D721Med (cell line): ENCODE measurements at places on chromosomes 6 and 20.

DNA sequence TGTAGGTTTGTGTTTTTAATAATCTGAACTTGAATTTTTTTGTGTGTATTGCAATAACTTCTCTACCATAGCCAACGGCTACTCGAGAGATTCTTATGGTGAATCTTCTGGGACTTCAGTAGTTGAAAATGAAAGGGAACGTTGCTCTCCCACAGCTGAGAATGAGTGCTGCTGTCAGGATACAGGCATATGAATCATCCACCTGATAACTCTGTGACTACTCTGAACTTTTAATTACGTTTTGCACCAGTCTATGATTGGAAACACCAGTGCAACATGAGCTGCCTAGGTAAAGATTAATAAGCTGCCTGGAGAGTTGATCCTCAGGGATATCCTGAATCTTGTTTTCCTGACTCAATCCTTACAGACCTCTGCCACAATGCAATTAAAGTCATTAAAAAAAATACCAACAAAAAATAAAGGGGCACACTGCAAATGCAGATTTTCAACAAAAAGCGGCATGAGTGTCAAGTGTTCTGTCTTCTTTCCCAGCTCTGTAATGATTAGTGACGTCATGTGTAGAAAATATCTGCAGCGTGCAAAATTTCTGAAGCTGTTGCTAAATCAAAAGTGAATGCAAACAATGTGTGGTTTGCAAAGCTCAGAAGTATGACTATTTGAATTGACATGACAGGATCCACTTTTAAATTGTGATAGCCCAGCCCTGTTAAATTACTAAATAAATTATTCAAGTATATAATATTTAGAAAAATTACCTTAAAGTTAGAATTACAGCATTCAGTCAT lies 432.2 kb downstream of the HTR1B start:
- DNase-seq = no peak

GRCh38 chr20:59122566-59122919 lies 41.1 kb upstream of the ZNF831 start:
- DNase-seq = no peak

DNA sequence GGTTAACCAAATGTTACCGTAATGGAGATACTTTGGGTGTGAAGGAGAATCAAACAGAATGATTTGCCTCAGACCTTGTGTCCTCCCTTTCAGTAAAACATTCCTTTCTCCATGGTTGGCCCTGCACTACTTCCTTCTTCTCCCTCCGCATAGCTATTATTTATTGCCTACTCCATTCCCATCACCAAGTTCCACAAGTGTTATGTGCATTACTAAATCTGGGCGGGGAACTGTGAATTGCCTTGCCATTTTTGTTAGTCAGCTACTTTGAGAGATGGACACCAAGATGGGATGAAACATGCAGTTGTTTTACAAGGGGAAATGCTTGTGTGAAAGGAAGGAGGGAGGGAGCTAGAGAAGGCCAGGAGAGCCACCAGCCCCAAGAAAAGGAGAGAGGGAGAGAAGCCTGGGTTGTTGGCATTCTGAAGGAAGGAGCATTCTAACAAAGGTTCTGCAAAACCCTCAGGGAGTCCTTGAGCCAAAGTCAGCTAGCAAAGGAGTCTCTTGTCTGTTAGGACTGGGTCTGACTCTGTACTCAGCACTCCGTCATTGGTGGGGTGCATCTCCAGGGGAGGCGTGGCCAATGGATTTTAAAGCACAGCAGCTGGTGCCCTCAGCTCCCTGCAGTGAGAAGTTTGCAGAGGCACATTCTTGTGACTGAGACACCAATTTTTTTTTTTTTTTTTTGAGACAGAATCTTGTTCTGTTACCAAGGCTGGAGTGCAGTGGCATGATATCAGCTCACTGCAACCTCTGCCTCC lies 83.6 kb upstream of the CHD6 start:
- no peak for DNase-seq

DNA sequence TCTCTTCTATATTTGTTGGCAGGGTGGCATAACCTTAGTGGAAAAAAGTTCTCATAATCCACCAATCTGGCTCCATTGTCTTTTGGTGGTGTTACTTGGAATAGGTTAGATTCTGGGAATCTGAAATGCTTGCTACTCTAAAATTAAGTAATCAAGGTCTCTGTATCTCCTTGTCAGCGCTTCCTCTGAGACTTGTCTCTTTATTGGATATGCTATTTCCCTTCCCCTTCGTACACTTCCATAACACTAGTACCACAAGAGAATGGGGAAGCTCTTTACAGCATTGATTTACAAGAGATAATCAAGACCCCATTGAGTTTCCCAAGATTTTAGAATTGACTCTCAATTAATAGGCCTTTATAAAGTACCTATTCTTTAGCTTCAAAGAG lies 280.2 kb downstream of the ADGB start:
- DNase-seq = no peak

DNA sequence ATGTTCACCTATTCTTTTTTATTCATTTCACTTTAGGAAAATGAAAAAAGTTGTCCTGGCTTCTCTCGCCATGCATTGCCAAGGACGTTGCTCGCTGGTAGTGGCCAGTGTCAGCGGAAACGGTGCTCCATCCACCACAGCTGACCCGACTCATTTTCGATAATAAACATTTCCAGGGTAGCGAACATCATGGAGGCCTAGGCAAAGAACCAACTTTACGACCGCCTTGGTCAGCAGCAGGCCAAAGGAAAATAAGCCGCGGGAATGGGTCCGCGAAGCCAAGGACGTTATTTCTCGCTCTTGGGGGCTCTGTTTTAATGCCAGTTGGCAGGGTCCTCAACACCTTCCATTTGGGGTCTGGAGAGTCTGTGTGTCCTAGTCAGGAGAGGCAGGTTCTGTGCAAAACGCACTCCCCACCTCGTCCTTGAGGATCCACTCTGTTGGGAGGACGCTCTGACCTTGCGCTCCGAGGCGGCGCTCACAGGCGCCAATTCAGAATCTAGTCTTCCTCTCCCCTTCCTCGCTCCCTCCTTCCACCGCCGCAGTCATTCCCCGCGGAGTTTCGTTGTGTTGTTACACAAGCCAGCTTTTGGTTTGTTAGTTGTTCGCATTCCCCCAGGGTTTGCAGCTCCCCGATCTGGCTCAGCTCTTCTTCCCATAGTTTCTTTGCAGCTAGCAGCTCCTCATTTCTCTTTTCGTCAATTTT lies 4.1 kb upstream of the PAX1 start:
- DNase-seq = no peak

GRCh38 chr20:17694767-17695166 lies 5.0 kb upstream of the BANF2 start:
- no peak for DNase-seq

- no peak for DNase-seq
Observed at GRCh38 chr20:37071481-37071911, 24.3 kb downstream of the RBL1 start.

GRCh38 chr6:33839399-33840047 lies 35.7 kb upstream of the MLN start:
- DNase-seq = peak; percentile 51

GRCh38 chr6:166739117-166739975 lies 112.3 kb upstream of the RPS6KA2 start:
- DNase-seq = no peak

DNA sequence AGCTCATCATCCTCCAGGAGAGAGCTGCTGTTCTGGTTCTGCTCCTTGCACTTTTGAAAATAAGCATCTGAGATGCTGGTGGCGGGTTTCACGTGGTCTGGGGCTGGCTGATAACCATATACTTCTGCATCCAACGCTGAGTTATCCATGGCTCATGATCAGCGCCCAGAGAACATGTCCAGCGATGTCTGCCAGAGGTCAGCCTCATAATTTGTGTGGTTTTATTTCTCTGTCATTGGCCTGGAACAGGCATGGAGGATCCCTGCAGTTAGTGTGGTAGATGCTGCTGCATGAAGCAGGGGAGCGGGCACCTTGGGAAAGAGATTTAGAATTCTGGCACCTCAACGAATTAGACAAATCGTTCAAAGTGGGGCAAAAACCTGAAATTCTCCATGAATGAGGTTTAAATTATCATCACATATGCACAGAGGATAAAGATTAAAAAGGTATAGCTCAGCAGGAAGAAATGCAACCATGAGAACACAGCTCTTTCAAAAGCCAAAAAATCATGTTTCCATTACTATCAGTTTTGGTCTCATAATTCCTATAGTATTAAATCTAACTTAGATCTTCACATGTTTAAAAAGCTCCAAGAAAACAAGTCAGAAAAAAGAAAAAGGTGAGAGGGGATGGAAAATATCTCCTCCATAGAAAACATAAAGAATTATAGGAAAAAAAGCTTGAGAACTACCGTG lies 157.2 kb downstream of the SOD2 start:
- DNase-seq = no peak

DNA sequence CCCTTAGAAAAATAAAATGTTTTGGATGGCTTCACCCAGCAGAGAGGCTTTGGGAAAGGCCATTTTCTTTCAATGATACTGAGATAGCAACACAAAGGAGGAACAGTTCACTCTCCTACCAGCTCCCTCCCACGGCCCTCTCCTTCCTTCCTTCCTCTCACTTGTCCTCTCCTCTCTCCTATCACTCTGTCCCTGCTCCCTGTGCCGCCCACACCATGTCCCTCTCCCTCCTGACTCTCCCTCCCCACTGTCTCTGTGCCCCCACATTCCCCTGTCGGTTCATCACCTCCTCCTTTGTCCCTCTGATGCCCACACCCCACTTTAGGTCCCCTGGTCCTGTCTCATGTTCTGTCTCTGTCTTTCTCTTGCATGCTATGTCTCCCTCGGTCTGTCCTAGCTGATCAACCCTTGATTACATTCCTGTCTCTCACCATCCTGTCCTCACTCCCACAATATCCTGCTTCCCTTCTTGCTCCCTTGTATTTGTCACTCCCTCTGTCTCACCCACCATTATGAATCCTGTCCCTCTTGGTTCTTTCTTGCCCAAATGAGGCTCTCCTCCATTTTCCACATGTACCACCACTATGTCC lies 30.1 kb downstream of the ELMO2 start:
- DNase-seq = no peak

DNA sequence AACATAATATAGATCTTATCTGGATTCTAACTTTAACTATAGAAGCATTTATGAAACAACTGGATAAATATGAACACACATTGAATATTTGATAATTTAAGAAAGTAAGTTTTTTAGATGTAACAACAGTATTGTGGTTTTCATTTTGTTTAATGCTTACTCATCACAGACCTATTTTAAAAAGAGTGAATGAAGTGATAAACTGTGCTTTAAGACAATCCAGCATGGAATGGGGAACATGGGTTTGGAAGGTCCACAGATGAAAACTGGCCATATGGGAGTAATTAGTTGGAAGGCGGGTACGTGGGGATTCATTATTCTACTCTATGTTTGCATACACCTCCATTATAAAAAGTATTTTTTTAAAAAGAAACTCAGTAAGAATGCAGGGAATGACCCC lies 21.2 kb downstream of the EPB41L2 start:
- DNase-seq = no peak

GRCh38 chr6:12404651-12405050 lies 114.5 kb downstream of the EDN1 start:
- DNase-seq = no peak

- DNase-seq = no peak
Observed at GRCh38 chr20:38342713-38343310, 3.5 kb upstream of the LBP start.

DNA sequence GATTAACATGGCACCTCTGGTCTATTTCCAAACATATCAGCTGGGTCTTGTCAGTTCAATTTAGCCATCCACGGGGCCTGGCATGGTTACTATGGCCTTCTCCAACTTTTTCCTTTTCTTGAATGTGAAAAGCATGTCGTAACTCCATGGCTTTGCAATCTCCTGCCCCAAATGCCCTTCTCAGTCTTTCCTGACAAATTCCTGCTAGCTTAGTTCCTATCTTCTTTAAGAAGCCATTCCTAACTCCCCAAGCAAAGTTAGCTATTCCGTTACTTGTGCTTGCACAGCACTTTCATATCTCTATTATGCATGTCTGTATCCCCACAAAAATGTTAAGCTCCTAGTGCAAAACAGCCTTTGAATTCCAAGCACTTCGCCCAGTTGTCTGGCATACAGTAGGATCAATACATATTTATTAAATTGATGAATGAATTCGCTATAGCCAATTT lies 105.6 kb downstream of the AIG1 start:
- no peak for DNase-seq

DNA sequence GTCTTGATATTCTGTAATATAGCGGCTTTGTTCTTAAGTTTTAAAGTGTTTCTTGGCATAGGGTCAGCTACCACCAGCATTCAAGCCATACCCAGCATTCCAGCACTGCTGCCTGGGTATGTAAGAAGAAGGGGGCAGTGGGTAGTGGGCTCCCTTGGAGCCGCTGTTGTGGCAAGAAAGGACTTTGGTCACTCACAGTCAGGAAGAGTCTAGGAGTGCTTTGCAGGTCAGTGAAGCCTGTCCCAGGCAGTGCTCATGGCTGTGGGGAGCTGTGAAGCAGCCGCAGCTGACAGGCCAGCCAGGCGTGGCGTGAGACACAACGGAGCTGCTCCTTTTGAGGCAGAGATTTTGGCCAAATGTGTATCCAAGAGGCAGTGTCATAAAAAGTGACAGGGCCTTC lies 512.0 kb downstream of the CDKAL1 start:
- no peak for DNase-seq

DNA sequence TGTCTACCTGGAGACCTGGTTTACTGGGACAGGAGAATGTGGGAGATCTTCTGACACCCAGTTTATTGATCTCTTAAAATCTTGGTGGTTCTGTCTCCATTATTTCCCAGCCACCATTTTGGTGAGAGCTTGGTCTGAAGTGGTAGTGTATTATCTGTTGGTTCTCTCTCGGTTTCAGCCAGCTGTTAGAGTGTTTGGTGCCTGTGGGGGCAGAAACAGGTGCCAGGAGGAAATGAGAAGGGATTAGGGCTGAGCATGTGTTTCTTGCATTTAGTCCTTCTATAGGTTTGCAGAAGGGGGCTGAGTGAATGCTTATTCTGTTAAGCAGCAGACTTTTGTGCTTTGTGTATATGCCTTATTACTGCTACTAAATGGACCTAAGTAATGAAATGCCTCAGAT lies 9.6 kb downstream of the JARID2 start:
- DNase-seq = no peak

GRCh38 chr20:23048283-23049200 lies 930 bp downstream of the THBD start:
- no peak for DNase-seq

DNA sequence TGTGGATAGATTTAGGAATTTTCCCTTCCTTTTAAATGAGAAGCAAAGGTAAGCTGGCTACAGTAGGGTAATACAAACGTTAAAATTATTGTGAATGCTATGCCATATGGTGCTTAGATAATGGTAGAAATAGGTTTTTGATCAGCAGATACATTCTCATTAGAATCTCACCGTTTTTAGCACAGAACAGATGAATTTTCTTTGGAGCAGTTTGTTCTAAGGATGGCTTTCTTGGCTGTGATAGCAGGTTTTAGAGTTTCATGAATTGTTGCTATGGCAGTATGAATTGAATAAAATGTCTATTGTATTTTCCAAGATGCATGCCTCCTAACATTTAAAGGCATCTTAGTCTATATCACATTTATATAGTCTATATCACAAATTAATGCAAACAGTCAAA lies 1394.5 kb downstream of the EPHA7 start:
- no peak for DNase-seq
